ENCODE measurements at places on chromosomes 11 and 22.
A peak's percentile ranks its signal among the peaks of the same experiment; 100 is the strongest.

DNA sequence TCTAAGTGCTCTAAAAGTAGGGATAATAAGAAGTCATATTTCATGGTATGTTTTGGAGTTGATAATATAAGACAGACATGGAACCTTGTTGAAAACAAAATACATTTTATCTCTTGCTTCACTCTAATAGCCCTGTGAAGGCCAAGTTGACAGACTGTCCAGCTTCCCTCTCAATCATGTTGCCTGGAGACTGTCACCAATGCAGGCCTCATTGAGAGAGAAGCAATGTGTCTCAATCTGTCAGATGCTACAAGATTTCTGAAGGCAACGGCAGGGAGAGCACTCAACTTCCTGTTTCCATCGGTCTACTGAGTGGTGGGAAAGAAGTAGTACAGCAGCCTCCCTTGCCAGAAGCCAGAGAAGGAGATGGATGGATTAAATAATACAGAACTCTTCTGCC, 23.6 kb upstream of the FJX1 start:
- DNase-seq = no peak

DNA sequence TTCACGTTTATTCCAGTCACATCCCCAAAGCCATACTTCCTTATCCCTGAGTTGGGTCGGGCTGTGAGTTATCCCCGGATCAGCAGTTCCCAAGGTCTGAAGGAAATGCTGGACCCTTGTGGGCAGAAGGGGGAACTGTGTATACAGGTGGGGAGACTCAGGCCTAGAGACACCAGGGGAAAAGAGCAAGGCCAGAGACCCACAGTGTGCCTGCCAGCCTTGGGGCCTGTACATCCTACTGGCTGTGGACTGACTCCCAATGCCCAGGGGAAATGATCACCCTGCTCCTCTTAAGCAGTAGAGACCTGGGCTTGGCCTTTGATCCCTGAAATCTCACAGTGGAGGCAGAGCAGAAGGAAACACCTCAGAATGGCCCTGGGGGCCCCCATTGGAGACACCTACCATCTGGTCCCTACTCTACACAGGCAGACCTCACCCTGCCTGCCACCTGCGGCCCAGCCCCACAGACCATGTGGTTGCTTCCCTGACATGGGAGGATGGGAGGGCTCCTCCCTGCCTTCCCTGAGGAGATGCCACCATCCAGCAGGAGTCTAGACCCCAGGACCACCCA, 1.3 kb downstream of the SELENOM start:
- no peak for DNase-seq

GRCh38 chr11:70526116-70527045, 128.1 kb downstream of the CTTN start:
- no peak for DNase-seq

- peak; percentile 34 for DNase-seq
Observed at GRCh38 chr11:94767701-94768601, at the start of gene AMOTL1. Gene AMOTL1 (plus strand): TSS chr11:94768356. CDS start chr11:94768512, 156 bp downstream.

GRCh38 chr22:27495325-27495724, 306.2 kb downstream of the MN1 start:
- no peak for DNase-seq

DNA sequence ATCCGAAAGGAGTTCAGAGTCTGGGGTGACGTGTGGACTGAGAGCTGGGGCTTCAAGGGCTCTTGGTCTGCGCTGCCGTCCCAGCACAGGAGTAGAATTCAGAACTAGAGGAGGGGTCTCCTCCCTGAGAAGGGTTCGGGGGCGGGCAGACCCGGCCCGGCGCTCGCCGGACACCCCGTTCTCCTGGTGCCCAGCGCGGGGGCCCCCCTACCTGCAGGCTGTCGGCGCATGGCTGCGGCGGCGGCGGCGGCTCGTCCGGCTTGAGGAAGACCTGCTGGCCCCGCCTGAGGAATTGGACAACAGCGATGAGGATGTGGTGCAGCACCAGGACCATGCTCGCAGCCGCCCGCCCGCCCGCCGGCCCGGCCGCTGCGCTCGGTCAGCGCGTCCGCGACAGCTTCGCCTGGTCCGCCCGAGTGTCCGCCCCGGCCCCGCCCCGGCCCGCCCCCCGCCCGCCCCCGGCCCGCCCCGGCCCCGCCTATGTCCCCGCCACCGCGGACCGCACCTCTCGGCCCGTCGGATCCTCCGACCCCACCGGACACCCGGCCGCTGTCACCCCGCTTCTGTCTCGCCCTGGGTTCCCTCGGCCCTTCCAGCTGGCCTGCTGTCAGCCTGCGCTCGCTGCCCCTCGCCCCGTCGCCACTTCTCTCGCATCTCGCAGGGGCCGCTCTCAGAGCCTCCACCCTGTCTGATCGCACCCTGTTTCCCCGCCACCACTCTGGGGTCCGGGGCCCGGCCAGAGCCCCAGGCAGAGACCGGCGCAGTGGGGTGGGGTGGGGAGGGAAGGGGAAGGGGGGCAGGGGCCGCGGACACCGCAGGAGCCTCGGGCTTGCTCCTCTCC, 32.0 kb downstream of the PDE2A start:
- DNase-seq = no peak

DNA sequence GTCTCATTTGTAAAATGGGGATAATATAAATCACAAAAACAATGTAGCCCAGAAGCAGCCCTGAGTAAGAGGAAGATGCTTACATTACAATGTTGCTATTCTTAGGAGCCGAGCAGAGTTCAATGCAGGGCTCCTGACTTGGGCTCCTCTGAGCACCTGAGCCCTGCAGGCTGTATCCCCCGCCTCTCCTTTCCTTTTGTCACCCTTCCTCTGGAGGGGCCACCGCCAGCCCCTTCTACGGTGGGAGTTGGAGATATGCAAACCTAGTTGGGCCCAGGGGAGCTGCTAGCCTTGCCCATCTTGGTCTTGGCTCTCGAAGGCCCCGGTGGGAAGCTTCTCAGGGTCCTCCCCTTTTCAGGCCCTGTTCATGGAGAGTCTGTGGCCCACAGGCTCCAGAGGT, 8.4 kb upstream of the CSNK1E start:
- no peak for DNase-seq

GRCh38 chr11:124762624-124763155, 600 bp upstream of the ESAM start:
- no peak for DNase-seq

GRCh38 chr11:26144911-26145310, 187.0 kb upstream of the ANO3 start:
- DNase-seq = no peak

- peak; percentile 33 for DNase-seq
Observed at GRCh38 chr11:128058580-128059208, 528.7 kb downstream of the ETS1 start.

- DNase-seq = no peak
Observed at GRCh38 chr11:11956006-11956405, 52.4 kb downstream of the DKK3 start.

DNA sequence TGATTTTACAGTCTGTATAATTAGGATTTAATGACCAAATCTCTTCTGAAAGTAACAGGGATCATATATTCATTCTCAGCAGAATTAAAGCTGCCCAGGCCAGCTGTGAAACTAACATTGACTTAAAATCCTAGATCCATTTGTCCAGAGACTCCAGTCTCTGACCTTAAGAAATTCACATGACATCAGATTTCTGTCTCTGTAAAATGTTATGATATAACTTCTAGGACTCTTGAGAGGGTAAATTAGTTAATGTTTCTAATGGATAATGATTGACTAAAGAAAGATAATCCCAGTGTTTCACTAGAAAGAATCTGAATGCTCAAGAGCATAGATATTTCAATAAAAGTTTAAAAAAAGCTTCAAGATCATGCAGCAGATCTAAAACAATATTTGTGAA, 6.3 kb downstream of the NOX4 start:
- no peak for DNase-seq

- DNase-seq = no peak
Observed at GRCh38 chr22:46770151-46770641, 7.7 kb downstream of the TBC1D22A start.

DNA sequence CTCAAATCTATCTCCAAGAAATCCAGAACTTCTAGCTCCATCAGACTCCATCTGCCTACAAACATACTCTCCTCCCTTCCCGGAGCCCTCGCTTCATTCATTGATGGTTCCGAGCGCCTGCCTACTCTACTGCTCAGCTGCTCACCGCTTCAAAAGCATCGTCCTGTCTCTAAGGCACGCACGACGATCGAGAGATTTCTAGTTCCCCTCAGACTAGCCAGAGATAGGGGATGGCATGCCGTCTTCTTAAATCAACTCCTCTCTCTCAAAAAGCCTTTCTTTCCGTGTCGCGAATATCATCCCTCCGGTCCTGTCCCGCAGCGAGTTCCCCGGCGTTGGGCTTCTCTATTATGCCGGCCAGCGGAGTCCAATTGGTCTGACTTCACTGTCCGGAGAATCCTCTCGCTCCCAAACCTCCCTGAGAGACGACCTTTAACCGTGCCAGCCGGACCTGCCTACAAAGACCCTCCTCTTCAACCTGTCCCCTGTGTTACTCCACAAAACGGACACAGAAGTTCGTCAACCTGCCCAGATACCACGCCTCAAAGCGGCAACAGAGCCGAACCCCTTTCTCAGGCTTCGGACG, 592 bp downstream of the EEF1G start:
- peak; percentile 40 for DNase-seq

DNA sequence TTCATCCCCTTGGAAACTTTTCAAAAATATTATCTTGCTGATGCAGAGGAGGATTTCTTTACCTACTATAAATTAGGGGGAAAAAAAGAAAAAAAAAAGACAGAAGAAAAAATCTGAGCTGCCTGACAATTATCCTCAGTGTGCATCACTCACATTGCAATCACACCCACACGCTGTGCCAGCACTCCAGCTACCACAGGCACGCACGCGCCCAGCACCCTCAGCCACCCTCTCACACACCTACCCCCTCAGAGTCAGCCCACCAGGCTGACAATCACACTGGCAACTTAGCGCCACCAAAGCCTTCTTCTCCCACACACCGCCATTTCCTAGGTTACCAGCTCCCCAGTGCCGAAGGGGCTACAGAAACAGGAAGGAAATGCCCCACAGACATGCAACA, 236.1 kb downstream of the KCNA4 start:
- no peak for DNase-seq

- peak; percentile 36 for DNase-seq
Observed at GRCh38 chr11:1293619-1294015, 15.8 kb downstream of the TOLLIP start.

DNA sequence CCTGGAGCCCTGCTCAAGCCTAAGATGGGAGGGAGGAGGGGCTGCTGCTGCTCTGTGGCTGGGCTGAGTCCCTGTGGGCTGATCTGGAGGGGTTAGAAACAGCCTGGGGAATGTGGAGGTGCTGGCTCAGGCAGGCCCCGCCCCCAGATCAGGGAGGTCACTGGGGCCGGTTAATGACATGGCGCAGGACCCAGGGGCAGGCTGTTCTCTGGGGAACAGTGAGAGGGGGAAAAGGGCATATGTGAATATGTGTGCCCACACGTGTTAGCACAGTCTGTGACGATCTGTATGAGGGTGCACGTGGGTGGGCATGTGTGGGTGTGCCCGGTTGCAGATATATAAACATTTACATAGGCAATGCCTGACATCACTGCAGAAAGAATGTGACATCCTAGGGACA, 143.5 kb downstream of the MIAT start:
- no peak for DNase-seq

- no peak for DNase-seq
Observed at GRCh38 chr22:33917744-33918406, 2.4 kb downstream of the LARGE1 start.

GRCh38 chr11:26651916-26652315, 69.9 kb downstream of the SLC5A12 start:
- DNase-seq = no peak

DNA sequence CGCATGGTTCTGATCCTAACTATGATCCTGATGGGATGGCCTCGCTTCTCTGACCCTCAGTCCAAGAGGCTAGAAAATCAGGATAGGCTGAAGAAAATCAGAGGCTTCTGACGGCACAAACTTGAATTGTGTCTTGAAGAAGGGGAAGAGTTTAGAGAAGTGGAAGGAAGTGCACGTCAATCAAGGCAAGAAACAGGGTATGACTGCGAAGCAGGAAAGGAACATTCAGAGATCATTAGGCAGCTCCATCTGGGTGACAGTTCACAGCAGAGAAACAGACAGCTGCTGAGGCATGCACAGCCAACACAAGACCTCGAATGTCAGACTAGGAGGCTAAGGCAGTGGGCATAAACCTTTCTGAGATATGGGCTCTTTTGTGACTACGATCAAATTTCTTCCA, 29.3 kb downstream of the CLPB start:
- DNase-seq = no peak

GRCh38 chr22:28956506-28956905, 73.1 kb downstream of the ZNRF3 start:
- no peak for DNase-seq

- no peak for DNase-seq
Observed at GRCh38 chr11:24478718-24479117, 18.1 kb upstream of the LUZP2 start.

GRCh38 chr22:50046019-50046415, 12.1 kb downstream of the TTLL8 start:
- DNase-seq = no peak

DNA sequence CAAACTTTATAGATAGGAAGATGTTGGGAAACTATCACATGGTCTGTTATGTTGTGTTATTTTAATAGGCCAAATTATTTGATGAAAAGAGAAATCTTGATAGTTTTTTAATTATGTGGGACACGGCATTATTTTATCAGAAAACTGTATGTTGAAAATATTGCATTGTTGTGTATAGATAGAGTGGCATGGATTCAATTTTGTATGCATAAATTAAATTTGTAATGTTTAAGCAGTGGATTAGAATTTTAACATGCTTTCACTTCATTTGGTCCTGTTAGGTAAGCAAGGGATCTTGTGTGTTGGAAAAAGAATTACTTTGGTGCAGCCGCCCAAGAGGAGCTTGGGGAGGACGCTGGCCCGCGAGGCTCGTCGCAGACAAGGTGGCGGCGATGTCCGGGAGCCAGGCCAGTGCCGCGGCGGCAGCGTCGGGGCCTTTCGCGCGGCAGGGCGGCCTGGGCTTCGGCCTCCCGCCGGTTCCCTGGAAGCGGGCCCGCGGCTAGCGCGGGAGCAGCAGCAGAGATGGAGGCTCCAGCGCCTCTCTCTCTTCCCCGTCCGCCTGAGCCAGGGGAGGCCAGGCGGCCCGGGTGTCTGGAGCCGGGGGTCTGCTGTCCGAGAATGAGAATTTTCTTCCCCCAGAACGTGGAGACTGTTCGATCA, 82.7 kb downstream of the GGT1 start:
- no peak for DNase-seq

- no peak for DNase-seq
Observed at GRCh38 chr22:48718818-48719500, 1108.7 kb downstream of the BRD1 start.

DNA sequence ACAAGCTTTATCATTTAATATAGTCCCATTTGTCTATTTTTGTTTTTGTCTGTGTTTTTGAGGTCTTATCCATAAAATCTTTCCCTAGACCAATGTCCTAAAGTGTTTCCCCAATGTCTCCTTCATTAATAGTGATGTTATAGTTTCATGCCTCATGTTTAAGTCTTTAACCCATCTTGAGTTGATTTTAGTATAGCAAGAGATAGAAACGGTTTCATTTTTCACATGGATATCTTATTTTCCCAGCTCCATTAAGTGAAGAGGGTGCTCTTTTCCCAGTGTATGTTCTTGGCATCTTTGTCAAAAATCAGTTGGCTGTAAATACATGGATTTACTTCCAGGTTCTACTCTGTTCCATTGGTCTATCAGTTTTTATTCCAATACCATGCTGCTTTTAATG, 58.2 kb downstream of the KCNQ1OT1 start:
- DNase-seq = no peak

GRCh38 chr11:131744847-131745246, 374.4 kb downstream of the NTM start:
- no peak for DNase-seq

Data from activated CD4-positive, alpha-beta memory T cell treated with anti-CD3 and anti-CD28 coated beads for 36 hours (primary cell).